ENCODE measurements at places on chromosomes 12 and 14.

DNA sequence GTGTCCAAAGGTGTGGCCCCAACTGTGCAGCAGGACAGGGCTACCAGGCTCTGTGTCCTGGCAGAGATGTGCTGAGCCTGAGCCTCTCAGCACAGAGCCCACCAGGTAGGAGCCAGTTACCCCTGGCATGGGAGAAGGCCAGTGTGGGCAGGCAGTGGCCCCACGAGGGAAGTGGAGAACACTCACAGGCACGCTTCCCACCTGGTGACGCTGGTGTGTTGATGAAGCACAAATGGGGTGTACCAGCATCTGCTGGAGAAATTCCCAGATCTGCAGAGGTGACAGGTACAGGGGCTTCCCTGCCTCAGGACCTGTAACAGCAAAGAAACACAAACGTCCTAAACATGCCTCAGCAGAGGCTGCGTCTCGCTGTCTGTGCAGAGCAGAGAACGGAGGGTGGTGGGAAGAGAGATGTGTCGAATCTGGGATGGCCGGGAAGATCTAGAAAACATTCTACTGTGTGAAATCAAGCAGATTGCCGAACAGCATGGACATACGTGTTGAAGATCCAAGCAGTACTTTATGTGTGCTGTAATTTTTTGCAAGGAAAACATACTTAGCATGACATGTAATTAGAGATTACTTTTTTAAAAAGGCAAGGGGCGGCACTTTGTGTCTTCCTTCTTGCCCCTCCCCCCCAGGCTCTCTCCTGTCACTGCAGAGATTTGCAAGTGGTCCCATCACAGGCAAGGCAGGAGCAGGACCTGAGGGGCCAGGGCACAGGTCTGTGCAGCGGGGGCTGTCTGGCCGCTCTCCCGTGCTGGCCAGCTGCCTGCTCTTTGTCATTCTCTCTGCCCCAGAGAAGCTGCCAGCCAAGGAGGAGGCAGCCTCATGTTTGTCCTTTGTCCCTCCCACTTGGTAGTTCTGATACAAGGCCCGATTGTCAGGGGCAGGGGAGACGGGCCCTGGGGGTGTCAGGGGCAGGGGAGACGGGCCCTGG lies 17.3 kb downstream of the HIP1R start:
- DNase-seq = no peak

DNA sequence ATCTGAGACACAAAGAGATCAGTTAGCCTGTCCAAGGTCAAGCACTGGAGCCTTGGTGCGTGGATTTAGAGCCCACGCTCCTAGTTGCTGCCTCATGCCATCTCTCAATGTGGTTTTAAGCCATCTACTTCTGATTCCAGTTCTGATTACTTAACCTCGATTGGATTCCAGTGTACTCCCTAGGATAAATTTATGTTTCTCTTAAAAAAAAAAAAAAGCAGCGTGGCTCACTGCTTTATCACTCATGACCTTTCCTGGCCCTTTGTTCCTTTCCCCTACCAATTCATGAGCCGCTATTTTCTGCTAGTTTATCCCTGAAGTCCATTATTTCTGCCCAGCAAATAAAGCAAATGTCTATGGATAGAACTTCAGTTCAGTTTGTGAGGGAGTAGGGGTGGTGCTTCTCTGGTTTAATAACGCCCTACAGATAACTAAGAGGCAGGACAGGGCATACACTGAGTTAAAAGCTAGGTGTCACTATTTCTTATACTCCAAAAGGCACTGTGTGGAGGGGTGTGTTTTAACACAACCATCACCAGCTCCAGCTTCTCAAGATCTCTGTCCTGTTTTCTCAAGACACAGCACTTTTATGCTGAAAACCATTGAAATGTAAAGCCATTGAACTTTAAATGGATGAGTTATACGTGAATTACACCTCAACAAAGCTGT lies 9.8 kb upstream of the PARP11 start:
- DNase-seq = no peak

DNA sequence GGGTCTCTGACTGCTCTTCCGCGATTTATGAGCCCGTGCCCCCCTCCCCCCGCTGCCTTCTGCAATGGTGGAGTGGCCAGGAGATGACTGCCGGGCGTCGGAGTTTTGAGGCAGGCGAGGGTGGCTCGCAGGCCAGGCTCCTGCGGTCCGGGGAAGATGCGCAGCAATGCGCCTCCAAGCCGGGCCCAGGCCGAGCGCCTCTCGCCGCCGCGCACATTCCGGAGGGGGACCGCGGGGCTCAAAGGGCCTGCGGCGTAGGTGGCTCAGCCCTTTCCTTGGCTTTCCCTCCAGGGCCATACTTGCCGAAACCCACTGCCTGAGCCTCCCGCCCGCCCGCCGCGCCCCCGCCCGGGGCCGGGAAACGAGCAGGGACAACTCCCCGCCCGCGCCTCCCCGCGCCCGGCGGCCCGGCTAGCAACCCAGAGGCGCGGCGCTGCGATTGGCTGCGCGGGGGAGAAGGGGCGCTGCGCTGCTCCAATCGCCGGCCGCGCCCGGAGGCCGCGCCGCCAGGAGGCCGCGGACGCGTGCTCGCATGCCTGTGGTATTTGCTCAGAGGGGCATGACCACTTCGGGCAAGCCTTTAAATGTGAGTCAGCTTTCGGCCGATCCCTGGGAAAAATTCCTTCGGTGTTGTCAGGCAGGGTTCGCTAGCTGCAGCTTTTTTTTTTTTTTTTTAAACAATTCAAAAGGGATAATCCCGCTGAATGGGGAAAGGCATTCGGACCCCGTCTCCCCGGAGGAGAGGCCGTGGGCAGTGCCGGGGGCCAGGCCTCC lies 157.9 kb upstream of the PARP11 start:
- DNase-seq = peak; percentile 61

GRCh38 chr12:106957583-106957982 lies 1.9 kb downstream of the TMEM263 start:
- no peak for DNase-seq

- no peak for DNase-seq
Observed at GRCh38 chr12:57813111-57813970, 5.2 kb downstream of the AVIL start.
